ENCODE measurements at places on chromosomes 2 and 18.

GRCh38 chr2:12903272-12903671 lies 186.5 kb downstream of the TRIB2 start:
- DNase-seq: peak; percentile 33

DNA sequence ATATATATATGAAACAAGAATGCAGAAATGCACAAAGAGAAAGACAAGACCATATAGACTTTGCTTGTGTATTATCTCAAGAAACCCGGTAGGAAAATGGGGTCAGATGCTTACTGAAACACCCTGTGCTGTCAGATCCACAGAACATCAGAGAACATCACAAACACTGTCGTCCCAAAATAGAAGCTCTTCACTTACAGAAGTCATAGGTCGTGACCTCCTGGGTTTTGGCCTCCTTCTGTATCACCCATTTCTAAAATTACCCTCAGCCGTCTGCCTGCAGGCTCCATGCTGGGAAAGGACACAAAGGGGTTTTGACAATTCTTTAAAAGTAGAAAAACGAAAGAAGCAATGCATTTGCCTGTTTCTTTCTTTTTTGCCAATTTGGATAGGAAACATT lies 137.9 kb downstream of the PAX3 start:
- no peak for DNase-seq

GRCh38 chr2:113965644-113966043 lies 75.8 kb downstream of the ACTR3 start:
- DNase-seq: no peak

- no peak for DNase-seq
Observed at GRCh38 chr18:32759611-32760167, 13.1 kb downstream of the KLHL14 start.

- no peak for DNase-seq
Observed at GRCh38 chr2:157603198-157603597, 25.5 kb downstream of the ACVR1C start.

DNA sequence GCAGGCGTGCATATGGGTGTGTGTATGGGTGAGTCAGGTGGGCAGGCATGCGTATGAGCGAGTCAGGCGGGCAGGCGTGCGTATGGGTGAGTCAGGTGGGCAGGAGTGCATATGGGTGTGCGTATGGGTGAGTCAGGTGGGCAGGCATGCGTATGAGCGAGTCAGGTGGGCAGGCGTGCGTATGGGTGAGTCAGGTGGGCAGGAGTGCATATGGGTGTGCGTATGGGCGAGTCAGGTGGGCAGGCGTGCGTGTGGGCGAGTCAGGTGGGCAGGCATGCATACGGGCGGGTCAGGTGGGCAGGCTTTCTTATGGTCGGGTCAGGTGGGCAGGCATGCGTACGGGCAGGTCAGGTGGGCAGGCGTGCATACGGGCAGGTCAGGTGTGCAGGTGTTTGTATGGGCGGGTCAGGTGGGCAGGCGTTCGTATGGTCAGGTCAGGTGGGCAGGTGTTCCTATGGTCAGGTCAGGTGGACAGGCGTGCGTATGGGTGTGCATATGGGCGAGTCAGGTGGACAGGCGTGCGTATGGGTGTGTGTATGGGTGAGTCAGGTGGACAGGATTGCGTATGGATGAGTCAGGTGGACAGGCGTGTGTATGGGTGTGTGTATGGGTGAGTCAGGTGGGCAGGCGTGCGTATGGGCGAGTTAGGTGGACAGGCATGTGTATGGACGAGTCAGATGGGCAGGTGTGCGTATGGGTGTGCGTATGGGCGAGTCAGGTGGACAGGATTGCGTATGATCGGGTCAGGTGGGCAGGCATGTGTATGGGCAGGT lies 28.7 kb upstream of the KLF11 start:
- no peak for DNase-seq

GRCh38 chr2:220178991-220179695 lies 551.7 kb downstream of the SLC4A3 start:
- DNase-seq: no peak

- no peak for DNase-seq
Observed at GRCh38 chr2:127633556-127634065, 12.3 kb upstream of the GPR17 start.

DNA sequence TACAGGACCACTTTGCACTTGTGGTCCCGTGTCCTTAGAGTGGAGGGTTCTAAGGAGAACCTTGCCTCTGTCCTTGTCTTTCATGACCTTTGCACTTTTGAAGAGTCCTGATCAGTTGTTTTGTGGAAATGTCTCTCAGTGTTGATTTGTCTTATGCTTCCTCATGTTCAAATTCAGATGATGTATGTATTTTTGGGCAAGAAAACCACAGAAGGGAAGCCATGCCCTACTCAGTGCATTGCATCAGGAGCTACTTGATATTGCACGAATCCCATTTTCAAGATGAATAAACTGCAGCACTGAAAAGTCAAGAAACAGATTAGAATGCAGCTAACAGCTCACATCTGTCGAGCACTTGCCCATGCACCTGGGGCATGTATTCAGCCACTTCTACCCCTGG lies 152.2 kb downstream of the INHBB start:
- no peak for DNase-seq

DNA sequence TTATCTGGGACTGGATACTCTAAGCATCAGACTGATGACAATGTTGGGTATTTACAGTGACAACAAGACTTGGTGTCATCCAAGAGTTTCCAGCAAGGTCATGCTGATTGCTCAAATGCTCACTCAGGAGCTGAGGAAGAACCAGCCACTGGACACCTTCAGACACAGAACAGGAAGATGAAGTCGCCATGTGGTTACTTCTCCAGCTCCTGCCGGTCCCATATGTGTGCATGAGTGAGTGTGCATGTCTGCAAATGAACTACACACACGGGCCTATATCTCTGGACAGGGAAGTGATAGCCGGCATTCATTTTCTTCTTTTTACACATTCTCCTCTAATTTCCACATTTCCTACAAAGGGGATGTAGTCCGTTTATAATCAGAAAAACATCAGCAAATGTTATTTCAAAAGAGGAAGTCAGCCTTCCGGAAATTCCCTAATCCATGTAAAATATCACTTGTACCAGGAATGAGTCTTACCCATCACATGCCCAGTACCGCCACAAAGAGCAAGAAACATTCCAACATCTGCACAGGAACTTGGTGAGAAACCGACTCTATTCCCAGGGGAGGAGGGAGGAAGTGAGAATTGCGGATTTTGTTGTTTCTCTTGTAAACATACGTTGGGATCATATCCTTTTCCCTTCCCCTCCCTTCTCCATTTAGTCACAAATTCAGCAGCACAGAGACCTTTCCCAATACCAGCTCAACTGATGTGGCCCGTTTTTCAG lies 10.8 kb downstream of the RFX8 start:
- peak; percentile 94 for DNase-seq

DNA sequence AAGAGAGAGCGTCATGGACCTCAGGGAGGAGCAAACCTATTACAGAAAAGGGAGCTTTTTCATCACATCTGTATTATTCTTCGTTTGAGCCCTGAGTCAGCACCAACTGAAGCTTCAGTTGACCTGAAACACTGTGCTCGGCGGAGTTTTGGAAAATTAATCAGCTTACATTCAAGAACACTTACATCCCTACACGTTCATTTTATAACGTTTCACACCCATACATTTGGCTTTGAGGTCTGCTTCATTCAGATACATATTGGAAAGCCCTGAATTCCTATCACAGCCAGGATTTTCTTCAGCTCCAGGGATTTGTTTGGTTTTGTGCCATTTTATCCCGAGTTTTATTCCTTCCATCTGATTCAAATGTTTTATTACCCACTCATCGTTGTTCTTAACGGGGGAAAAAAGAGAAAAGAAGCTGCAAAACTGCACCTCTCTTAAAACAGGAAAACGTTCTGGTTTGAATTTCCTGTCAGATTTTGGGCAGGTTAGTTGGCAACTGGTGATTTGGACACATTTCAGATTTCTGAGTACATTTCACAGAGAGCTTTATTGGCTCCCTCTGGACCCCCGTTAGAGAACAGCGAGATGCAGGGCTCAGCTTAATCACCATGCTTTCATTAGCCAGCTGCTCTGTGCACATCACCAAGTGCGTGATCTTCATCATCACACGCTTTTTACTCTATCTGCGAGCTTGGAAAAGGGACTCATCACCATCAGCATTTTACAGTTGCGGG lies 88.8 kb downstream of the CDC42EP3 start:
- peak; percentile 67 for DNase-seq

- DNase-seq: no peak
Observed at GRCh38 chr2:168192839-168193616, 54.4 kb downstream of the STK39 start.

DNA sequence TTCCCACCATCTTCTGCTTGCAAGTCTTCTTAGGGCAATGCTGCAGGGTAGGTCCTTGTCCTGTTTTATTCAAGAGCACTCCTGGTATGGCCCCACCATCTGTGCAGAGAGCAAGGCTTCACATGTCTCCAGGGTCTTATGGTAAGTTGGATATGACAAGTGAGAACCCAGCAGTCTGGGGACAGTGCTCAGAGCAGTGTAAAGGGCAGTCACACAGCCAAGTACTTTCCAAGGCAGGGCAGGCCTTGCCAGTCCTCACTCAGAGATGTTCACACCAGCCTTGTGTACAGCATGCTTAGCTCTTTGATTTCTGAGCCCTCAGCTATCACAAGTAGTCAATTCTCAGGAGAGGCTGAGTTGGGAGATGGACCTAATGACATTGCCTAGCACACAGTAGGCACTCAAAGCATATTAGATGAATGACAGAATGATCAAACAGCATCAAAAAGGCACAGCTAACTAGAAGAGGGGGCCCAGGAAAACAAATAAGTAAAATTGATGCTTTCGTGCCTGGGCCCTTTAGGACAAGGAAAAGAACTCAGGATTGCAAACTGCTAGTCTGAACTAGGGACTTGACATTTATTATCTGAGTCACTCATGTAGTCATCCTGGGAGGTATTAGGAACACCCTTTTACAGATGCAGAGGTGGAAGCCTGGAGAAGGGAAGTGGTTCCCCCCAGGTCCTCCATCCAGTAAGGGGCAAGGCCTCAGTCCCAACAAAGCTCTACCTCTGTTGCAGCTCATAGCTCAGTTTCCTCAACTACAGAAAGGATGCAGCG lies 86.7 kb upstream of the CTAGE1 start:
- DNase-seq: peak; percentile 70

DNA sequence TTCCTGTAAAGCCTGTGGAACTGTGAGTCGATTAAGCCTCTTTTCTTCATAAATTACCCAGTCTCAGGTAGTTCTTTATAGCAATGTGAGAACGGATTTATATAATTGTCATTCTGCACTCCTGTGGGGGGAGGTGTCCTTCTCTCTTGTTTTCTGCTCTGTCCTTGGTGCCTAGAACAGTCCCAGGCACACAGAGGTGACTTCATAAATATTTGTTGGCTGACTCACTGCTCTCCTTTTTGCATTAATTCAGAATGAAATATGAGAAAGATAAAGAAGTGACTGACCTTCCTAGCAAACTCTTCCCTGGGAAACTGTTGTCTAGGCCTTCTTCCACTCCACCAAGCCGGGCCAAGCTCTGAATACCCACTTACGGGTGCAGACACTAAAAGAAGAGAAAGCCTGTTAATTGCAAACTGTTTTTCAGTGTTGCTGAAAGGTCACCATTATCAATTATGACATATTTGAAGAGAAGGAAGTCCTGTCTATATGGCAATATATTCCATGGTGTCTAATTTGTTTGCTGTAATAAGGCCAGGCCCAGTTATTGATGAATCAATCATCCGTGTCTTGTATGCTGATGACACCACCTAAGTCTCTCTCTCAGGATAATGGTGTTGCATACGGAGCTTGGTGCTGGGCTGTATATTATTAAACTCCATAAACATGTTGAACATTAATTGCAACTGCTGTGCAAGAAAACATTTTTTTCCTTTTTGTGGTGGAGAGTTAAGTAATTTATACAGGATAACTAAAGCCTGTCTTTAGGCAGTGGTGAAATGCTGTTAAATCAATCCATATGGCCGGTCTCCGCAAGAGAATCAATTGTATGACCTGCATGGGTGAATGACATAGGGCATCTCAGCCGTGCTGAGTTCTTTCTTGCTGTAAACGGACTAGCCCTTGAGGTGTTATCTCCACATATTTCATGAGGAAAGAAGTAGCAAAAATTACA lies 567.5 kb downstream of the SLC4A3 start:
- peak; percentile 24 for DNase-seq

DNA sequence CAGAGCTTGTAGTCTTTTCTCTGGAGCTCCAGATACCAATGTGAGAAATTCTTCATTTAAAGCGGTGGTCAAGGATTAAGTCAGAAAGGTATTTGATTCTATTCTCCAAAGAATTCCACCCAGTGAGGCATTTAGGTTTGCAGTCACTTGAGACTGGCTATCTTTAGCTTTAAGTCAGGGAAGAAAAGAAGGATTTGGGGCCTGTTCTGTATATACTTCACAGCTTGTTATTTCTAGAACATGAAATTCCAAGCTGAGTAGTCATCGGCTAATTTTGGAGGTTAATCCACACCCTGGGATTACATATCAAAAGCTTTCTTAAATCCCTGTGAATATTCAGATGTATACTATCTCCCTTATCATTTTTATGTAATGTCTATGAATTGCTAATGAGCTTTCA lies 39.4 kb downstream of the MYOM1 start:
- peak; percentile 46 for DNase-seq

DNA sequence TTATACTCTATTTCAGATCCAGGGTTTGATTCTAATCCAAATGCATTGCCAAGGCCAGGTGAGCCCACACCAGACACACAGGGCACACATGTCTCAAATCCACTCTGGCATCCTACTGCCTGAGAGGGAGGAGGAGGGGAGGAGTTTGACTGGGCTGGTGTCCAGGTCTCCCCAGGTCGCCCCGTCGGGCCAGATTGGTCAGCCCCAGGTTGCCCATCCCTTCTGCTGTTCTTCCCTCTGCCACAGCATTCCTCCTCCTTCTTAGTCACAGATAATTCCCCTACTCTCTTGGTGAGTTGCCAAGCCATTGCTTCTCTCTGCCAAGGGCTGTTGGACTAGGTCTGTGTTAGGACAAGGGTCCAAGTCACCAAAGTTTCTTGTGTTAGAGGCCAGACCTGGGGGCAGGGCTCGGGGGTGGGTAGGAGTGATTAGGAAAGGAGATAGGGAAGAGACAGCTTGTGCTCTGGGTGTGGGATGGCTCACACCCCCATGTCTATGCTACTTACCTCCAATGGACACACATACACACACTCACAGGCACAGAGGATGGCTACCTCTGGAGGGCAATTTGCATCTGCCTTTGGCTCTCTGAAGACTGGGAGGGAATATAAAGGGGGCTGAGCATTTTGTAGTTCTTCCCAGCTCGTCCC lies 2.5 kb upstream of the EGR4 start:
- DNase-seq: no peak

DNA sequence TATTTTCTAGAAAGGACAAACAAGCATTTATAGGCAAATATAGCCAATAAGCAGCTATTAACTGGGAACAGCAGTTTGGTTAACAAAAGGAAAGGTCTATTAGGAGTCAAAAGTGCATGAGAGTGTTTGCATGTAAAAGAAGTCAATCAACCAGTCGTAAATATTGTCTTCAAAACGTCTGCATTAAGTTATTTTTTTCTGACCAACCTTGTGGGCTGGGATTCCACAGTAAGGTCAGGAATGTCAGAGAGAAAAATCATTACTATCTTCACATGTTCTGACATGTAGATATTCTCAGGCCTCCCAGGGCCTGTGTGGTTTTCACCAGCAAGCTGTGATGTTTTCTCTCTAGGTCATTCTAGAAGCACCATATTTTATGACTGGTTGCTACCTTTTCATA lies 922.5 kb downstream of the SUCLG1 start:
- no peak for DNase-seq

Measured in foreskin fibroblast (primary cell).